Activated CD4-positive, alpha-beta T cell treated with anti-CD3 and anti-CD28 coated beads, Interleukin-2, Interleukin-4, amounts not matched to agents 100 ng/mL and 50 ng/mL, durations not matched to agents 16 hours and 8 hours (primary cell): ENCODE measurements at places on chromosomes 6 and 20.

- DNase-seq, result no peak
Measured at GRCh38 chr6:54264581-54265272, 43.5 kb upstream of the TINAG start.

DNA sequence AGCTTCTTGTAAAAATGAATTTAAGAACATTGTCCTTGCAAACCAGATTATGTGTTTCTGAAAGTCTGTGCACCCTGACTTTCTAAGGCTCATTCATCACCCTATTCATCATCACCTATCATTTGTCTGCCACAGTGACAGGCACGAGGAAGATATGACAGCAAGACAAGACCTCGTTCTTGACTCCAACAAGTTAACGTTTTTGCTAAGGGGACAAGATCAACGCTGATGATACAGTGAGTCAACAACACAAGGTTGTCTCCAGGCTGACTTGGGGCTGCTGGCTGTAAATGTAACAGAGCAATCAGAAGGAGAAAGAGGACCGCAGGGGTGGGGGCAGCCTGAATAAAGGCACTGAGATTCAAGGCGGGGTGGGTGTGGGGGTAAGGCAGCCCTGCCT is 94.2 kb downstream of the FOXC1 start:
- no peak for DNase-seq

- DNase-seq, result no peak
Measured at GRCh38 chr6:90478278-90478677, 108.6 kb downstream of the MAP3K7 start.

- DNase-seq, result no peak
Measured at GRCh38 chr6:36069573-36069972, 42.0 kb downstream of the MAPK14 start.

GRCh38 chr20:39849664-39850063 is 839.4 kb downstream of the MAFB start:
- DNase-seq, result no peak

DNA sequence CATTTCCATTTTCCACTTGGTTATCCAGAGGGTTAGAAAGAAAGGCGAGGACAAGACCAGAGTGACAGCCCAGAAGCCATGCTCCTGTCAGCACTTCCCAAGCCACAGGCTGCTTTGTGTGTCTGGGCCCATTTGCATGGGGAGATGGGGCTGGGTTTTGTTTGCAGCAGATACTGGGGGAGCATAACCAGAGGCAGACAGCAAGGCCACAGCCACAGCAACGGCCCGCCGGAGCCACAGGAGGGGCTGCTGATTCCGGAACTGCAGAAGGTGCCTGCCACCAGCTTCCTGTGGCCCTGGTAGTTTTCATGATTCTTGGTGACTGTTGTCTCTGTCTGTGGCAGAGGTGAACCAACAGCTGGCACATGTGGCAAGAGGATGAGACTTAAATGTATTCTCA is 106.6 kb downstream of the DLL1 start:
- DNase-seq, result no peak

DNA sequence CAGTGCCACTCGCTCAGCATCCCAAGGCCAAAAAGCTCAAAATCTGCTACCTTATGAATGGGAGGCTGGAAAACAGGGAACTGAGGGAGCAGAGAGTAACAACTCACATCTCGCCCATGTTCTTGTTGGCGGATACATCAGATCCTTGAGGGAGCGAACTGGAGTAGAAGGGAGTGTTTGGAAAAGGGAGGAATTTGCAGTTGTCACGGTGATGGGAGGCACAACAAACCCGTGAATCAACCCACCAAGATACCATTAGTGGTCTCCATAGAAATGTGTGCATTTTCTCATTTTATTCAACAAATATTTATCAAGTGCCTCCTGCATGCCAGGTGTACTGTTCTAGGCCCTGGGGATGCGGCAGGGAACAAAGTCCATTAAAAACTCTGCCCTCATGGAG is 212.1 kb downstream of the EYA2 start:
- no peak for DNase-seq

DNA sequence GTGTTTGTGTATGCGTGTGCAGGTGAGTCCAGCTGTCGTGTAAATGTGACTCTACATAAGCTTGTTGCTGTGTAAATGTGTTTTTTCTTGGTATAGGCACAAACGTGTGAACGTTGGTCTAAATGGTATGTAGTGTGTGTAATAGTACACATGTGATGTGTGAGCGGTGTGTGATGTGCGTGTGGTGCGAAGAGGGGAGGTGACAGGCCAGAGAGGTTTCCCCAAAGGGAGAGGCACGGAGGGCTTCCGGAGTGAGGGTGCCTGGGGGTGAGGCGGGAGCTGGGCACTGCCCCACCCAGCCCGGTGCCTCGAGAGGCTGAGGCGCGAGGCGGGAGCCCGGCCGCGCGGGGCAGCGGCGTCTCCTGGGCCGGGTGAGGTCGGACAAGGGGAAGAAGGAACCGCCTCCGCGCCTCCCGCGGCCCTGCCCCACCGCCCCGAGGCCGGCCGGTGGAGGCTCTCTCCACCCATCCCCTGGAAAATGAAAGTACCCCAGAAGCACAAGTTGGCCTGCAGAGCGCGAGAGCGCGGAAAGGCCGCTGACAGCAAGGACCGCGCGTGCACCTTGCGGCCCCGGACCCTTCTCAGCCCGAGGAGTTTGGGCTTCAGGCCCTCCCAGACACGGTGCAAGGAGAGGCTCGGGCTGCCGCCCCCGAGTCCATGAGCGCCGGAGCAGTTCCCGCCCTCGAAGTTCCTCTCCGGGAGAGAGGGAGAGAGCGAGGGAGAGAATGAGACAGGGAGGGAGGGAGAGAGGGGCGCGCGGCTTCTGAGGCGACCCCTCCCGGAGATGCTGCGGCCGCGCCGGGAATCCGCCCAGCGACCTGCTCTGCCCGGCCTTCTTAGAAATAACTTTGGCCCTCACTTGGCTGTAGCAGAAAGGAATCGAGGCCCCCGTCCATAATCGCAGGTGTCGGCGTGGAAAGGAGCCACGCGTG is 43.2 kb upstream of the OSTM1 start:
- no peak for DNase-seq

GRCh38 chr20:58389324-58389967 is 417 bp downstream of the VAPB start:
- DNase-seq, result peak; percentile 11

- DNase-seq, result no peak
Measured at GRCh38 chr6:132715204-132715603, 1.3 kb upstream of the VNN1 start.

DNA sequence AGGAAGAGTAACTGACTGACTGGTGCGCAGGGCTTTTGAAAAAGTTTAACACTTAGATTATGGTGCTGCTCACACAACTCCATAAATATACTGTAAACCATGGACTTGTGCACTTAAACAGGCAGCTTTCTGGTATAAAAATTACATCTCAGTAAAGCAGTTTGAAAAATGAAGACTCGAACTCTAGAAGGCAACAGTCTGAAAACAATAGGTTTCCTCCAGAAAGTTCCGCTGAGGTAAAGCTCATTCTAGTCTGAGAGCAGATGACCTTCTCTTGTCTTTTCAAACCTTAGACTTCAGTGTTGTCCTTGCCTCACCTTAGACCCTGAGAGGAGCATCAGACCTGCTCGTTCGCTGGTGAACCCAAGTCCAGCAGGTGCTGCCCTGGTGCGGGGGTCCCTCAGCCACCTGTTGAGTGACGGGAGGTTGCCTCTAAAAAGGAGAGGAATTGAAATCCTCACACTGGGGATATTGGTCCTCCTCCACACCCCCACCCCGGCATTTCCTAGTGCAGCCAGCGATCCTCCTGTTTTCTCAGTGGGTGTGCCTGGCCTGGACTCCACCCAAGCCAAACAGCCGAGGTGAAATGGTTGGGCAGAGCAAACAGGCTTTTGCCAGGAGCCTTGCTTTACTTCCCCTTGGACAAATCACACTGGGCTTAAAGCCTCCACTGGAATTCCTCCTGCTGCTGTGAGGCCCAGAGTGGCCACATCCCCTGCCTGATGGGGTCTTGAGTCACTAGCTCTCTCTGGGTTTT is 14.7 kb upstream of the PYGB start:
- DNase-seq, result no peak

DNA sequence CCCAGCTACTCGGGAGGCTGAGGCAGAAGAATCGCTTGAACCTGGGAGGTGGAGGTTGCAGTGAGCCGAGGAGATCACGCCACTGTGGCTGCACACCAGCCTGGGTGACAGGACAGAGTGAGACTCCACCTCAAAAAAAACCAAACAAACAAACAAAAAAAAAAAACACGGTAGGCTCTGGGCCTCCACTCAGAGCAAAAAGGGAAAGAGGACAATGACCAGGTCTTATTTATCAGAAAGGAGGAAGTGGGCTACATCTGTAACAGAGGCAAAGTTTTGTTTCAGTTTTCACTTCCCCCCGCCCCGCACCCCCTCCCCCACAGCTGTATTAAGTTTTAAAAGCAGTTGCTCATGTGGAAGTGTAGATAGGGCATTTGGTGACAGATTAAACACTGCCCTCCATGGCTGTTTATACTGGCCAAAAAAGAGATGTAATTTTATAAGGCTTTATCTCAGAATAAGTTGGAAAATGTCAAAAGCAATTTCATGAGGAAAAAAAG is 114.6 kb downstream of the RCAN2 start:
- no peak for DNase-seq

DNA sequence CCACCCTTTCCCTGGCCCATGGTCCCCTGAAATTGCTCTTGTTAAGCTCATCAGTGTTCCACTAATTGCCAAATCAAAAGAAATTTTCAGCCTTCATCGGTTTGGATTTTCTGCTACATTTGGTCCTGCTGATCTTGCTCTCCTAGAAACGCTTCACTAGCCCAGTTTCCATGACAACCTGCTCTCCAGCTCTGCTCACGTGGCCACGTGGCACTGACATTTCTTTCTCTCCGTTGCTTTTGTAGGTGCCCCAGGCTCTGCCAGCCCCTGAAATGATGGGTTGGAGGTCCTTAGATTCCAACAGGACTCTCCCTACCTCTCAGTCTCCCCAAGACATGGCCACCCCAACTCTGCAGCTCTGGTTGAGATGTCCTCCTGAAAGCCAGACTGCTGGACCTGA is 45.8 kb upstream of the NNAT start:
- DNase-seq, result no peak

- DNase-seq, result no peak
Measured at GRCh38 chr6:135905604-135906300, 54.3 kb downstream of the PDE7B start.

GRCh38 chr20:10648651-10649050 is 25.1 kb downstream of the JAG1 start:
- DNase-seq, result no peak

GRCh38 chr20:11582060-11582459 is 335.6 kb upstream of the BTBD3 start:
- DNase-seq, result no peak

GRCh38 chr20:19741924-19742323 is 16.1 kb upstream of the RIN2 start:
- DNase-seq, result no peak

- no peak for DNase-seq
Measured at GRCh38 chr20:32512047-32512385, 73.1 kb downstream of the NOL4L start.

DNA sequence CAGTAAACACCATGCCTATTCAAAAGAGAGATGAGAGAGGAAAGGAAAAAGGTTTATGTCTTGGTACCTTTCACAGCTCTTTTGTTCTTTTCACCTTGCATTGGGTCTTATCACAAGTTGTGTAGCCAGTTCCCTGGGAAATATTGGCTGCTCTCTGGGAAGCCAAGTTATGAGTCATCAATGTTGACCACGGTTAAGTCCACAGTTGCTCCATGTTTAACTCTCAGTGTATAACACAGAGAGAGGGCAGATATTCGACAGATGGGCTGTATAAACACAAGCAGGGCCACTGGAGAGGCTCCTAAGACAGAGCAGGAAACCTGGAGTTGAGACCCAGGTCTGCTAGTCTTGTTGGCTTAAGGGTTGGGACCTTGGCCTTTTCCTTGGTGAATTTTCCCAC is 718.6 kb downstream of the QKI start:
- DNase-seq, result no peak

GRCh38 chr6:147166360-147166944 is 37.8 kb upstream of the STXBP5 start:
- no peak for DNase-seq

GRCh38 chr6:27237089-27237803 is 10.3 kb upstream of the PRSS16 start:
- peak; percentile 85 for DNase-seq
